ENCODE measurements at places on chromosomes 5 and 9.

- no peak for DNase-seq
These were observed 3.3 kb upstream of the CXXC5 start for GRCh38 chr5:139644646-139645429.

DNA sequence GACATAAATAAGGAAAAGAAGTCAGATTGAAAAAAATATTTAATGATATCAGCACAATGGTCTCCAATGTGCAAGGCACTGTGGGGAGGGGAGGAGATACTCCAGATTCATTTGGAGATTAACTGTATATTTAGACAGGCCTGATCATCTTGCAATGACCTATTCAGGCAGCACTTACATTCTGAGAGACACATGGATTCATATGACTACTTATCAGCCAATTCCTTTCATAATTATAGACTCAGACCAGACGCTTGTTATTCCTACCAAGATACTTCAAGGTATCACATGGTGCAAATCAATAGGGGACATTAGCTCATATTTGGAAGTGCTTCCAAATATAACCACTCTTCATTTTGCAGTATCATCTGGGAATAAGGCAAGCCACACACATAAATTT, 153.5 kb upstream of the TARS1 start:
- no peak for DNase-seq

- no peak for DNase-seq
These were observed 37.9 kb downstream of the TENT4A start for GRCh38 chr5:6750951-6751685.

- DNase-seq: no peak
These were observed 73.7 kb upstream of the FST start for GRCh38 chr5:53406630-53407316.

DNA sequence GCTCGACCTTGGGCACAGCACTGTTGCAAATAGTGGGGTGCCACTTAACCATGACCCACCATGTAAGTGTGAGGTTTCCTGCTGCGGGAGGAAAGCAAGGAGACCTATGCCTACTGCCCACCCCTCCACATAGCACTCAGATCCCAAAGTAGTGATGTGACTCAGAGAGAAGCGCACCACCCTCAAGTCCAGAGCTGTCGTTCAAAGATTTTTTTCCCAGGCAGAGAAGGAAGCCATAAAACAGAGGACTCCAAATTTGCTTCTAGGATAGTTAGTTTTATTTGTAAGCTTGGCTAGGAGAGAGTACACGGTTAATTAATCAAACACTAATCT, 19.3 kb downstream of the UGT3A1 start:
- DNase-seq: no peak

DNA sequence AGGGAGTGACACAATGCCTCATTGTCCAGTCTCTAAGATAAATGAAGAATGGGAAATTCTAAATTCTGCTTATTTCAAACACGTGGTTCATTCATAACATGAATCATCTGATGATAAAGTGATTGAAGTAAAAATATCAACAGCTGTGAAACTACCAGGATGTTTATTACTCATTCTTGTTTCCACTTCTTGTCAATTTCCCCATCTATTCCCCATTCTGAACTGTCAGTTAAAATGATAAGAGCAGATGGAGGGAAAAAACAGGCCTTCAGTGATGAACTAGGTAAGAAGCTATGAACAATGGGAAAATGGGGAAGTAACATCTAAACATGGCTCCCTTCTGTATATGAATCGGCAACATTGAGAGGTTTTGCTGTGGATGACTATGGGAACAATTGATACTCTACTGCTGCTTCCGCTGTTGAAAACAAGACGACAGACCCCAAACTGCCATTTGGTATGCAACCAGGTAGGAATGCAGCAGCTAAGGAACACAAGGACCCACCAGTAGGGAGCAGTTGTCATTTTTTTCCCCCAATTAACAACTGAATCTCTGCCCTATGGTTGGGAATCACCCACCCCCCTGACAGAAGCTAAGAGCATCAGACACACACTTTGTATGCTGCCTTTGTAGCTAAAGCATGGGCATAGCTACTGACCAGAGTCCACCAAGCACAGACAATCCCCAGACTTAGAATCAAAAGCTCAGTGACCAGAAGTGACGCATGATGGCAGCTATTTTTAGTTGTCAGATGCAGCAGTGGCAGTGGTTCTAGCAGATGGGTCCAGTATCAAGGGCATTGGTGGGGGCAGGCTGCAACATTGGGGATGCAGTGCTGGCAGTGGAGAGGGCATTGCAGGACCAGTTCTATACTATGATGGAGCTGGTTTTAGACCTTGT, 52.9 kb upstream of the ZNF366 start:
- DNase-seq: no peak

- DNase-seq: peak; percentile 44
These were observed 20.5 kb upstream of the GLRX start for GRCh38 chr5:95842854-95843544.

DNA sequence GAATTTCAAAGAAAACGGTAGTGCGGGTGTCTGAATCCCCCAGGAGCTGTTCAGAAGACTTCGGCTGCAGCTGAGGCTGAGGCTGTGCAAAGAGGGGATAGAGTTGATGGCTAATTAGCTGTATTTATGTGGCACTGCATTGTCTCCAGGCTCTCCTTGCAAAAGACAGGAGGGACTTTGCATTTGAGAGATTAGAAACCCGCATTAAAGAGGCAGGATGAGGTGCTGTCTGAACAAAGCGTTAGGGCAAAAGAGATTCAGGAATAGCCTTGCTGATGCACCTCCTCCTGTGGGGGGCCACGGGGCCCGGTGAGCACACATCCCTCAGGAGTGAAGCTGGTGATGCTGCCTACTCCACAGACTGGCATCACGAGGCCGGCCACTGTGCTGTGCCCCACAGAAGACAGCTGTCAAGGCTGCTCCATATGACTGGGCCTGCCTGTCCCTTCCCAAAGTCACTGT, 343.6 kb upstream of the DAP start:
- DNase-seq: no peak

- DNase-seq: no peak
These were observed 31.4 kb upstream of the ANKRD55 start for GRCh38 chr5:56264417-56265025.

DNA sequence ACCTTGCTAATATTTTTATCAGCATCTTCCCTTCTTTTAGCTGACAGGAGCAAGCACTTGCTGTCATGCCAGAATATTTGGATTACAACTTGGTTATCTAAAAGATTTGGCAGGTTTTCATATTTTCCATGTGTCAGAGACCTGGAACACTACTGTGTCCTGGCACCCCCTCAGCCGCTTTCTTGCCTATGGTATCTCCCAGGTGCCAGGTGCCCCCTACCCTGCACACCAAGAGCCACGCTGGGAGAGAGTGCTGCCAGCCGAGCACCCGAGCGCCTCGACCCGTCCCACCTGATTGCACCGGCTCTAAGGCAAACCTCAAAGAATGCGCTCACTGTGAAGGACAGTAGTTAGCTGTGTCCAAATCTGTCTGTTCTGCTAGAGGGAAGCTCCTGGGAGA, 84.8 kb downstream of the GTF3C4 start:
- no peak for DNase-seq

DNA sequence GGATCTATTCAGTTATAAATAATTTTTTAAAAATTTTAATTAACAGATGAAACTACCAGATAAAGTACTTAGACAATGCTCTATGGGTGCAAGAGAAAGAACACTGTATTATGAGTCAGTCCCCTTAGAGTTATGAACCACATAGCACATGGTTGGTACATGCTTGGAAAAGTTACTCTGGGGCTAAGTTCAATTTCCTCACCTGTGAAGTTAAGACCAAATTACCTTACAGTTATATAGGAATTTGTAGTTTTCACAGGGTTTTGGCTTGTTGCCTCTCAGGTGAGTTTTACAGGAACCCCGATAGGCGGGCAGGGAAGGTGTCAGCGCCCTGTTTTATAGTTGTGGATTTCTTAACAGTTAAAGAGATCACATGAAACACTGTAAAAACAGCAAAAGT, 1.2 kb downstream of the PANK3 start:
- DNase-seq: no peak

- DNase-seq: no peak
These were observed 1126.2 kb upstream of the CDH9 start for GRCh38 chr5:28164568-28164967.

DNA sequence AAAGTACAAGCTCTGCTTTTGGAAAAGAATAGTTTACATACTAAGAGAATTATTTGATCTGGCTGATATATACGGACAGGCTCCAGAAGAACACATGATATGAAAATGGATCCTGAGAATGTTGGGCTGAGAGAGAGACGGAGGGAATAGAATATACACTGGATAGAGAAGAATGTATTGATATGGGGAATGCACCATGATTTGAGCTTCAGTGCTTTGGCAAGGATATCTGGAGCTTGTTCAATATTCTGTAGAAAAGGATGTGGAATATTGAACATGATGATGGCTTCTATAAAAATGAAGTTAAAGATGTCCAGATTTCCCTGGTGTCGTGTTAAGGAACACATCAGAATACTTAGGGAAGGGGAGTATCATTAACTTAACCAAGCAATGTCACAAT, 280.5 kb upstream of the VLDLR start:
- no peak for DNase-seq

DNA sequence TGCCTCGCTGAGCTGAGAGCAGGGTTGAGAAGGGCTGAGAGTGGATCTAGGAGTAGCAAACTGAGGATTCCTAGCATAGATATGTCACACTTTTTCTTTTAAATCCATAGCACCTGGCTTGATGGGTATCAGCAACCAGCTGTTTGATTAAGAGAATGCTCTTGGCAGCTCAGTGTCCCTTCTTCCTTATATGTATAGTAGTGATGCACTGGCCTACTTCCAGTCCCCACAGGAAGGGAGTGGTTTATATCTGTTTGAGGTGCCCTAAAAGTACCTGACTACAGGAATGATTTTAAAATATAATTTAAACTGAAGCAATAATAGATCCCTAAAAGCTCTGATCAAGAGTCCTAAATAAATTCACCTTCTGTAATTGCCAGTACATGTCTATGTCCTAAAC, 546.8 kb upstream of the ZNF608 start:
- no peak for DNase-seq

- DNase-seq: no peak
These were observed 11.0 kb downstream of the TRIO start for GRCh38 chr5:14153932-14154731.

DNA sequence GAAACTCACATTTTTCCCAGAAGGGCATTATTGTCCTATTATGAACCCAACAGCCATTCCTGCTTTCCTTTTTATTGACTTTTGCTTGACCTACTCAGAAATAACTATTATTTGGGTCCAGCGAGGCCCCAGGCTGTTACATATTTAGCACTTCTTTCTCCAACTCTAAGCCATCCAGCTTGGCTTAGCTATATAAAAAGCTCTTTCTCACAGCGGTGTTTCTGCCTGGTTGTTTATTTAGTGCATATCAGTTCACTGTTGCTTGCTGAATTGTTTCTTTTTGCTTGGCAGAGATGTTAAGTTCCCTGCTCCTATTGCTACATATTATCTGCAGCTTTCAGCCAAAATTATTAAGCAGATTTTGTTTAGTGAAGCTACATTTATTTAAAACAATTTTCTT, 1156.8 kb upstream of the SEMA6A start:
- DNase-seq: no peak

DNA sequence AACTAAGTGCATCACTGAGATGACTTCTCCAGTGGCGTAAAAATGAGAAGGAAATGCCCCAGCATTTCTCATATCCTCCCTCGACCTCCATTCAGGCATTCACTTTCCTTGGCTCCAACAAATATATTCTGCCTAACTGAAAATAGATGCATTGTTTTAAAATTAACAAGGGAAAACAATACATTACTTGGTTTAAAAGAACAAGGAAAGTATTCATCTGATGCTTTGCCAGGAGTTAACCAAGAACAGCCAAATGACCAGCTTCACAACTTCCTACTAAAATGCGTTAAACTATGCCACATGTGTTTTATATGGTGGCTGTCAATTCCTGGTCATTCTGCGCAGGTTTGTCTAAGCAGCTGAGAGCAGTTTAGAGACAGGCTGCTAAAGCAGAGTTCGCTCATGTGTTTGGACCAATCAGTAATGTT, 121.4 kb downstream of the GNAQ start:
- DNase-seq: no peak

DNA sequence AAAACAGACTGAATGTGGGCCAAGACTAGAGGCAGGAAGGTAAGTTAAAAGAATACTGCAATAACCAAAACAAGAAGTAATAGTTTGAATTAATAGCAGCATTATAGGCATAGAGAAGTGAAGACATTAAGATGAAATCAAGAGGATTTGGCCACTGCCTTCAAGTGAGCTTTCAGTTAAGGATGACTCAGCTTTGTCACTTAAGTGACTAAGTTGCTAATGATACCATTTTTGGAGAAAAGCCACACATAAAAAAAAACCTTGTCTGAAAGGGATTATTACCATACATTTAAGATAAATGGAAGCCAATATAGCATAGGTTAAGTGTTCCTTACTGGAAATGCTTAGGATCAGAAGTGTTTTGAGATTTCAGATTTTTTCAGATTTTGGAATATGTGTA, 57.0 kb downstream of the ECPAS start:
- DNase-seq: no peak

GRCh38 chr9:33178972-33179697, 12.0 kb upstream of the B4GALT1 start:
- no peak for DNase-seq

GRCh38 chr9:97703437-97704344, 6.6 kb upstream of the XPA start:
- no peak for DNase-seq

DNA sequence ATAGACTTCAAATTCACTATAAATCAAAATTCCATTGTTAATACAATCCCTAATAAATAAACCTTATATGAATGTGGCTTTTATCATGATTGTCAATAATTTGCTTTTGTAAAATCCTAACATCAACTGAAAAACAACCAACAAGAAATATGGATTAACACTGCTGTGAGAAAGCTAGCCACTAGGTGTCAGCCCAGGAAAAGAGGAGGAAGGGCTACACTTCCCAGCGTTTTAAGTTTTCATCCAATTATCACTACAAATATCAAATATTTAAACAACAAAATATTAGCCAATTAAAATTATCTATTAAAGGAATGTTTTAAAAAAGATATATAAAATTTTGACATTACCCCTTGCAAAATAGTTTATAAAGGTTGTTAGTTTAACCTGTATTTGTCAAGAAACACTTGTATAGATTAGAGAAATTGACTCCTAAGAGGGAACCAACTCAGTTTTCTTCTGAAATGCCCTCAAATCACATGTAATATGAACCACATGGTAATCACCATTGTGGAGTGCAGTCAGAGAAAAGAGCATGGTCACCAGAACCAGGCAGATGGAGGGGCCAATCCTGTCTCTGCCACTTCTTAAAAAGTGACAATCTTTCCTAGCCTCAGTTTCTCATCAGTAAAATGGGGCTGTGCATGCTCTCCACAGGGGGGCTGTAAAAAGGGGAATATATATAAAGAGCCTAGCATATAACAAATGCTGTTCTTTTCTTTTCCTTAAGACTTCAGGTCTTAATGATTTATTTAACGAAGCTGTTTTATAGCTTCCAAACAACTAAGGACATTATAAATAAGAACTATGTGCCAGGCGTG, 188.2 kb downstream of the CRB2 start:
- DNase-seq: no peak

DNA sequence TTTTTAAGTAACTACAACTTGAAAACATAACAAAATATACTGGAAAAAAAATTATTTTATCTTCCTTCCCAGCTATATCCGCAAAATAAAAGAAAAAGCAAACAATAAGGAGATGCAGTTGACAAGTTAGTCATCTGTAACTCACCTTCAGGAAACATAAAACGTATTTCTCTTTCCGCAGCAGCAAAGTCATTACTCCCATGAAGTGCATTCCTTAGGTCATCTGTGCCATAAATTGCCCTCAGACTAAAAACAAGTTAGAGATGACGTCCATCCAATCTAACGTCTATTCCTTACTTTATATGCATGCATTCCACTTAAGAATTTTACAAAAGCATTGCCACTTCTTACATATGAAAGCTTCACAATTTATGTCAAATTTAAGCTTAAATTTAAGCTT, 10.9 kb downstream of the NME5 start:
- DNase-seq: no peak
